IMR-90 (cell line): ENCODE measurements at places on chromosomes 7 and 10. TPM values are rescaled to one million over a fixed set of nuclear protein-coding genes. Genes with fewer than 3 reads are reported as not detected.

Gene SSC4D
- 0.36 and 0.56 TPM in 2 replicates for total RNA-seq

DNA sequence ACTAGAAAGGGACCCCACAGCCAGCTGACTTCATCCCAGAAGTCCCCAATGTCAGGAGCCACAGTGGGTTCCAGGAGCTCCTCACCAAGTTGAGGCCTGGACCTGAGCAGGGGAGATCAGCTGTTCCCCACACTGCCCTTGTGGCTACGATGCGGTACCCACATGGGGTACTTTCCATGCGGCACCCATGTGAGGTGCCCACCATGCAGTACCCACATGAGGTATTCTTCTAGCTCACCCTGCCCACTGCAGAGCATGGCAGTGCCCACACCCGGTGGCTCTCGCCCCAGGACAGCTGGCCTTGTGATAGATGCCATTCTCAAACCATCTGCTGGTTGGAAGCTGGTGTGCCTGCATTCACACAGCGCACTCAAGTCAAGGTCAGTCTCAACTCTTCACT, 136.3 kb upstream of the PDE1C start:
- H3K27ac ChIP-seq = no peak overlapping the region
- DNase-seq = no peak
- no peaks in the 10 kb centered on the region for H3K36me3 ChIP-seq
- no peaks in the 10 kb centered on the region for H3K4me1 ChIP-seq
- peaks cover 5% of the 10 kb centered on the region for H3K27me3 ChIP-seq

DNA sequence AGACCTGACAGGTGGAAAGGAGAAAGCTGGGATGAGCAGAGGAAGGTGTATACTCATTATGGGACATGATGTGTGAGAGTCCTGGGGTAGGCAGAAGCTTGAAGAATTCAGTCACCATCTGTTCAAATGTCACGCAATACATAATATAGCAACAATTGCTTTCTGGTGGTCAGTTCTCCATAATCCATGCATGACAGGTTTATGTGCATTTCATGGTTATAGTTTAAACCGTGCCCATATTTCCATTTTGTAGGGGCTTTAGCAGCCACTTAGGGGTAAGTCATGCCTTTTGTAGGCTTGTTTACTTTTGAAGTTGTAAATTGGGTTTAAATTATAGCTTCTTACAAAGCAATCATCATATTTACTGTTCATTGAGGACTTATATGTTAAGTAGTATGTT, 158.8 kb downstream of the NXPH1 start:
- H3K27ac ChIP-seq = no peak overlapping the region
- no peaks in the 10 kb centered on the region for H3K4me1 ChIP-seq
- H3K4me3 ChIP-seq = no peak overlapping the region
- H3K27me3 ChIP-seq = no peaks in the 10 kb centered on the region

DNA sequence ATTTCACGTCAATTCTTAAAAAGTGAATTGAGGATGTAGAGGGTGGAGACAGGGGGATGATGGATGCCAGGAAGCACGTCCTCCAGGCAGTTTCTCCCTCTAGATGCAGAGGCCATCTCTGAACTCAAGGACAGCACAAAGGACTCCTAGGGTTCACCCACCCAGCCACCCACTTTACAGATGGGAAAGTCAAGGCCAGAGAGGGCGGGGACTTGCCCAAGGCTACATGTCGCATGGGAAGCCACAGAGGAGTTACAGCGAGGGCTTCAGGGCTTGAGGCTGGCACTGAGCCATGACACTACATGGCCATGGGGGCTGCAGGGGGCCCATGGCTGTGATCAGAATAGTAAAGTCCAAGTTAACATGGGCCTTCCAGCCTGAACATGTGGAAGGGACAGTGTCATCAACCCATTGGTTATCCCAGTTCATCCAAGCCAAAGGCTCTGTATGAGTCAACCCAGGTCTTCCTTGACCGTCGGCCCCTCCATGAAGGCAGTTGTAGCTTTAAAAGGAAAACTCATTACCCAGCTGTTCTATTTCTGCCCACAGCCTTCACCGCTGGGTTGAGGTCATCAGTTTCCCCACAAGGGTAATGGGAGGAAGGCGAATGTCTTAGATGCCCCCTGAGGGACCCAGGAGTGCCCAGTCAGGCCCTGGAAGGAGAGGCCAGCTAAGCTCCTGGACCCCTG, 24.3 kb upstream of the KPNA7 start:
- no peaks in the 10 kb centered on the region for H3K27me3 ChIP-seq
- H3K4me1 ChIP-seq = no peaks in the 10 kb centered on the region
- DNase-seq = no peak
- H3K27ac ChIP-seq = no peak overlapping the region
- H3K4me3 ChIP-seq = no peak overlapping the region
